ENCODE measurements at places on chromosomes 5 and 9. TPM values are rescaled to one million over a fixed set of nuclear protein-coding genes. Genes with fewer than 3 reads are reported as not detected.

- H3K36me3 ChIP-seq, result no peaks in the 10 kb centered on the region
- peaks cover 10% of the 10 kb centered on the region for H3K4me1 ChIP-seq
- no peak for DNase-seq
Observed at GRCh38 chr9:131977109-131977838, 102.4 kb downstream of the MED27 start.

DNA sequence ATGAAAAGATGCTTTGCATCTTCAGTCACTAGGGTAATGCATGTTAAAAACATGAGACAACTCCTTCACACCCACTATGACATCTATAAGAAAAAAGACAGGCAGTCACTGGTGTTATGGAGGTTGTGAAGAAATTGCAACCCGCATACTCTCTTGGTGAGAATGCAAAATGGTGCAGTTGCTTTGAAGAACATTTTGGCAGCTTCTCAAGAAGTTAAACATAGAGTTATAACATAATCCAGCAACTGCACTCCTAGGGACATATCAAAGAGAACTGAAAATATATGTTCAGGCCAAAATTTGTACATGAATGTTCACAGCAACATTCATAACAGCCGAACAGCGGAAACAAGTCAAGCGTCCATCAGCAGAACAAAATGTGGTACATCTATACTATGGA is 46.3 kb upstream of the TBC1D9B start:
- H3K4me3 ChIP-seq, result no peak overlapping the region
- no peak for DNase-seq
- no peaks in the 10 kb centered on the region for H3K36me3 ChIP-seq
- H3K27me3 ChIP-seq, result no peaks in the 10 kb centered on the region
- no peak overlapping the region for H3K27ac ChIP-seq

- no peak for DNase-seq
- H3K36me3 ChIP-seq, result no peaks in the 10 kb centered on the region
- H3K4me3 ChIP-seq, result peak overlapping the region; percentile 27
- peaks cover 4% of the 10 kb centered on the region for H3K4me1 ChIP-seq
- no peak overlapping the region for H3K27ac ChIP-seq
Observed at GRCh38 chr9:122929796-122930354, 1.4 kb downstream of the ZBTB26 start.

DNA sequence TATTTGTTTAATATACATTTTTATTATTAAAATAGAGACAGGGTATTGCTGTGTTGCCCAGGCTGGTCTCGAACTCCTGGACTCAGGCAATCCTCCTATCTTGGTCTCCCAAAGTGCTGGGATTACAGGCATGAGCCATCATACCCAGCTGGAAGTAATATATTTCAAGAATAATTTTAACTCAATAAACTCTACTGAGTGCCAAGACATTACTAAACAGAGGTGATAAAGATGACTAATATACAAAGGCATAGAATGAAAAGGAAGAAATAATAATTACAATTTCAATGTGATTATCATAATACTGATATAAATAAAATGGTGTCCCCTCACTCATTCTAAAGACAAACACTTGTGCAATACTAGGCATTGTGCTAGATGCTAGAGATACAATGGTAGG is 13.9 kb downstream of the GOLPH3 start:
- H3K27me3 ChIP-seq, result no peaks in the 10 kb centered on the region
- H3K36me3 ChIP-seq, result peaks cover 26% of the 10 kb centered on the region
- H3K4me3 ChIP-seq, result no peak overlapping the region
- H3K4me1 ChIP-seq, result peaks cover 36% of the 10 kb centered on the region
- H3K27ac ChIP-seq, result no peak overlapping the region
- DNase-seq, result no peak

- H3K27me3 ChIP-seq, result no peaks in the 10 kb centered on the region
- H3K4me3 ChIP-seq, result no peak overlapping the region
- no peaks in the 10 kb centered on the region for H3K4me1 ChIP-seq
- no peaks in the 10 kb centered on the region for H3K36me3 ChIP-seq
Observed at GRCh38 chr5:19630876-19631275, 357.1 kb downstream of the CDH18 start.

- no peaks in the 10 kb centered on the region for H3K36me3 ChIP-seq
- DNase-seq, result no peak
- H3K4me3 ChIP-seq, result no peak overlapping the region
Observed at GRCh38 chr5:103502662-103503061, 59.9 kb downstream of the NUDT12 start.

DNA sequence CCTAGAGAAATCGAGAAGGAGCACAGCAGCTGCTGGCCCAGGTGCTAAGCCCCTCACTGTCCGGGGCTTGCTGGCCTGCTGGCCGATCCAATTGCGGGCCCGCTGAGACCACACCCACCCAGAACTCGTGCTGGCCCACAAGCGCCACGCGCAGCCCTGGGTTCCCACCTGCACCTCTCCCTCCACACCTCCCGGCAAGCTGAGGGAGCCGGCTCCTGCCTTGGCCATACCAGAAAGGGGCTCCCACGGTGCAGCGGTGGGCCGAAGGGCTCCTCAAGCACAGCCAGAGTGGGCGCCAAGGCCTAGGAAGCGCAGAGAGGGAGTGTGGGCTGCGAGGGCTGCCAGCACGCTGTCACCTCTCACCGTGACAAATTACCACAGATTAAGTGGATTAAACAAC is 6.8 kb upstream of the BNC2 start:
- H3K36me3 ChIP-seq, result no peaks in the 10 kb centered on the region
- no peaks in the 10 kb centered on the region for H3K4me1 ChIP-seq
- H3K4me3 ChIP-seq, result no peak overlapping the region
- no peak overlapping the region for H3K27ac ChIP-seq
- DNase-seq, result no peak

DNA sequence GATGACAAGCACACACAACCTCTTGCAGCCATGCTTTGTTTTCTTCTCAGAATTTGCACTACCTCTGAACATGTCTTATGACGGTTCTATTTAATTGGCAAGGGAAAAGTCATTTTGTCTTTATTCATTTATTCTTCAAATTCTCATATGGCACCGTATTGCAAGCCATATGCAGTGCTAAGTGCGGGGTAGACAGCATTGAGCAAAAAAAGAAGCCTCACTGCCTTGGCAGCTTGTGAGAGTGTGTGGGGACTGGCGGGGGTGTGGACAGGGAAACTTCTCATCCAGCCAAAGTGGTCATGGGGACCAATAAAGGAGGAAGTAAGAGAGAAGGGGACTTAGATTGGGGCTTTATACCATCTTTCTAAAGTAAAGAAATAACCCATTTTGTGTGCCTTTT is 160.0 kb downstream of the CDH12 start:
- no peaks in the 10 kb centered on the region for H3K4me1 ChIP-seq
- no peaks in the 10 kb centered on the region for H3K27me3 ChIP-seq

- H3K4me1 ChIP-seq, result no peaks in the 10 kb centered on the region
- no peak overlapping the region for H3K4me3 ChIP-seq
- H3K27ac ChIP-seq, result no peak overlapping the region
- DNase-seq, result no peak
- no peaks in the 10 kb centered on the region for H3K27me3 ChIP-seq
Observed at GRCh38 chr9:100939636-100940035, 88.9 kb upstream of the PLPPR1 start.

DNA sequence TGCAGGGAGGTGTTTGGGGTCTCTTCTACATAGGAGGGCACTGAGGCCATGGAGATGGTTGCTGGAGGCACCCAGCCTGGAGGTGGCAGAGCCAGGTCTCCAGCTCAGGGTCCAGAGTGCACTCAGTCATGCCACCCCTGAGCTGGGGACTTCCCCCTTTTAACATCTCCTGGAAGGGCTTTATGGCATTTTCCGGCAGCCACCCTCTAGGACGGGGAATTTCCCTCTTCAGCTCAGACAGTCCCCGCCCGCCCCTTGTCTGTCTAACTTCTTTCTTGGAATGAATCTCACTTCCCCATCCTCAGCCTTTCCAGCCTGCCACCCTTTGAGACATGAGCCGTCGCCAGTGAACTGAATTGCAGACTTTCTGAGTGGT is 49.9 kb downstream of the COL15A1 start:
- no peak overlapping the region for H3K27ac ChIP-seq
- no peaks in the 10 kb centered on the region for H3K36me3 ChIP-seq
- peaks cover 13% of the 10 kb centered on the region for H3K4me1 ChIP-seq
- DNase-seq, result peak; percentile 53

DNA sequence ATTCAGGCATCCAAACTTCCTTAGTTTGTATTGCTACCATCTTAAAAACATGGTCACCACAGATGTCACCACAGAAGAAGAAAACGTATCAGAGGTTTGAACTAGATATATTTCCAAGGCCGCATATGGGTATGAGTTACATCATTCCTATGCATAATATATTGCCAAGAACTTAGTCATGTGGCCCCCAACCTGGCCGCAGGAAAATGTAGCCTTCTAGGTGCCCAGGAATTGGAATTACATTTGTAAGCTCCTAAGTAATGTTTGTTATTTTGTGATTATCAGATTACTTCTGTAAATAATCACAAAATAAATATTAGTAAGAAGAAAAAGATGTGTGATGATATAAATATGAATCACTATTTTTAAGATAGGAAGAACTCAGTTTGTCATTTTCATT is 351.4 kb downstream of the ISL1 start:
- H3K36me3 ChIP-seq, result no peaks in the 10 kb centered on the region
- H3K27ac ChIP-seq, result no peak overlapping the region
- H3K4me3 ChIP-seq, result no peak overlapping the region
- no peaks in the 10 kb centered on the region for H3K4me1 ChIP-seq
- DNase-seq, result no peak
- H3K27me3 ChIP-seq, result no peaks in the 10 kb centered on the region

- H3K4me1 ChIP-seq, result no peaks in the 10 kb centered on the region
- no peak overlapping the region for H3K27ac ChIP-seq
- H3K27me3 ChIP-seq, result no peaks in the 10 kb centered on the region
- H3K36me3 ChIP-seq, result no peaks in the 10 kb centered on the region
- DNase-seq, result no peak
Observed at GRCh38 chr5:122154491-122154890, 25.1 kb downstream of the ZNF474 start.

DNA sequence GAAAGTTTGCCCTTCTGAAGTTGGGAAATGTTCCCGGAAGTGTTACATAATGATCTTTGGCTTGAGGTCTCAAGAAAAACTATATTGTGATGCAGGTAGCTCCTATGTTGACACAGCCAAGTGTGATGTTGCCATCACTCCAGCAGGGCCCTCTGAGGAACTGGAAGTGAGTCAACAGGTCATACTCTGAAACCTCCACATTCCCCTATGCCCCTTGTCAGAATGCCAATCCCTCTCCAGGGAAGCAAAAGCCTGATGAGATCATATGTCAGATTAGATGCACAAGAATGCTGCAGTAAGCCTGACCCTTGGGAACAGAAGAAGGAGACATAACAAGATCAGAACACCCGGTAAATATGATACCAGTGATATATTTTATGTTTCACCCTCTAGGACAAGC is 66.8 kb upstream of the ITGA2 start:
- no peak overlapping the region for H3K4me3 ChIP-seq
- H3K4me1 ChIP-seq, result no peaks in the 10 kb centered on the region
- no peak overlapping the region for H3K27ac ChIP-seq
- no peaks in the 10 kb centered on the region for H3K27me3 ChIP-seq
- H3K36me3 ChIP-seq, result no peaks in the 10 kb centered on the region

GRCh38 chr5:33793836-33794549 is 97.8 kb downstream of the ADAMTS12 start:
- no peaks in the 10 kb centered on the region for H3K4me1 ChIP-seq
- no peaks in the 10 kb centered on the region for H3K36me3 ChIP-seq
- H3K27me3 ChIP-seq, result no peaks in the 10 kb centered on the region
- H3K27ac ChIP-seq, result no peak overlapping the region
- no peak for DNase-seq
- no peak overlapping the region for H3K4me3 ChIP-seq

- no peak for DNase-seq
- H3K27ac ChIP-seq, result no peak overlapping the region
- no peak overlapping the region for H3K4me3 ChIP-seq
- no peaks in the 10 kb centered on the region for H3K36me3 ChIP-seq
Observed at GRCh38 chr5:172548311-172548731, 92.7 kb upstream of the NEURL1B start.

DNA sequence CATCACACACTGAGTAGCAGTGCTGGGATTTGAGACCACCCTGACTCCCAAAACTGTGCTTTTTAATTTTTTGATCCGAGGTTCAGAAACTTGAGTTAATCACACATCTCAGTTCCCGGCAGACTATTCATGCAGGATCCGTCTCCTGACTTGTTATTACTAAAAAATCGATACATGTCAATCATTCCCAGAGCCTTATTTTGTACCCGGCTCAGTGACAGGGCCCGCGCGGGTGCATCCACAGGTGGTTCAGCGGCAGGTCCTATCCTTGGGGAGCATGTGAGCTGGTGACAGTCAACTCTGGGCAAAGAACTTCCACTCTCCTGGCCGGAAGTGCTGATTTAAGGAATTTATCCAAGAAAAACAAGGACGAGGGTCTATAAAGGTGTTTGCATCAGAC is 95.9 kb upstream of the MVB12B start:
- no peak overlapping the region for H3K4me3 ChIP-seq
- no peak for DNase-seq
- peaks cover 2% of the 10 kb centered on the region for H3K27me3 ChIP-seq
- H3K27ac ChIP-seq, result no peak overlapping the region
- H3K4me1 ChIP-seq, result no peaks in the 10 kb centered on the region

GRCh38 chr9:134699343-134699740 is 57.7 kb downstream of the COL5A1 start:
- no peaks in the 10 kb centered on the region for H3K36me3 ChIP-seq
- DNase-seq, result no peak
- no peak overlapping the region for H3K27ac ChIP-seq
- no peaks in the 10 kb centered on the region for H3K4me1 ChIP-seq
- no peaks in the 10 kb centered on the region for H3K27me3 ChIP-seq
- no peak overlapping the region for H3K4me3 ChIP-seq

GRCh38 chr9:132622159-132622558 is 39.8 kb downstream of the BARHL1 start:
- no peak overlapping the region for H3K27ac ChIP-seq
- no peaks in the 10 kb centered on the region for H3K27me3 ChIP-seq
- DNase-seq, result no peak
- peaks cover 9% of the 10 kb centered on the region for H3K36me3 ChIP-seq

GRCh38 chr9:109639674-109640579 is 140.1 kb upstream of the PALM2AKAP2 start:
- H3K4me1 ChIP-seq, result no peaks in the 10 kb centered on the region
- no peak for DNase-seq
- H3K27me3 ChIP-seq, result peaks cover 5% of the 10 kb centered on the region
- no peak overlapping the region for H3K4me3 ChIP-seq
- no peaks in the 10 kb centered on the region for H3K36me3 ChIP-seq

GRCh38 chr9:78856144-78856543 is 559.2 kb downstream of the PSAT1 start:
- H3K27ac ChIP-seq, result no peak overlapping the region
- no peaks in the 10 kb centered on the region for H3K27me3 ChIP-seq
- no peaks in the 10 kb centered on the region for H3K36me3 ChIP-seq
- no peak for DNase-seq
- H3K4me3 ChIP-seq, result no peak overlapping the region
- H3K4me1 ChIP-seq, result no peaks in the 10 kb centered on the region

ZNF484 gene
- 3.5 TPM for total RNA-seq

GALNT12 gene
- 4.4 TPM for total RNA-seq

SPOCK1 gene
- total RNA-seq, result 0.77 TPM

DNAJB5 gene
- total RNA-seq, result 9.9 TPM

URM1 gene
- total RNA-seq, result 77.7 TPM

LCN12 gene
- 0.64 TPM for total RNA-seq

TXNDC8 gene
- total RNA-seq, result not detected

ANKRD18A gene
- not detected for total RNA-seq

CSF2 gene
- 0.85 TPM for total RNA-seq

BASP1 gene
- 190 TPM for total RNA-seq

SEMA6A gene
- 1.9 TPM for total RNA-seq

TMEM215 gene
- total RNA-seq, result not detected

TMEFF1 gene
- total RNA-seq, result 0.38 TPM

CAMK2A gene
- total RNA-seq, result not detected

C9orf153 gene
- 0.18 TPM for total RNA-seq

TLX3 gene
- total RNA-seq, result not detected

Data from GM12878 (cell line).